Activated naive CD8-positive, alpha-beta T cell treated with anti-CD3 and anti-CD28 coated beads for 36 hours (primary cell): ENCODE measurements at places on chromosomes 12 and 14.

GRCh38 chr12:57826966-57827365 is 8.4 kb upstream of the AVIL start:
- DNase-seq: no peak

DNA sequence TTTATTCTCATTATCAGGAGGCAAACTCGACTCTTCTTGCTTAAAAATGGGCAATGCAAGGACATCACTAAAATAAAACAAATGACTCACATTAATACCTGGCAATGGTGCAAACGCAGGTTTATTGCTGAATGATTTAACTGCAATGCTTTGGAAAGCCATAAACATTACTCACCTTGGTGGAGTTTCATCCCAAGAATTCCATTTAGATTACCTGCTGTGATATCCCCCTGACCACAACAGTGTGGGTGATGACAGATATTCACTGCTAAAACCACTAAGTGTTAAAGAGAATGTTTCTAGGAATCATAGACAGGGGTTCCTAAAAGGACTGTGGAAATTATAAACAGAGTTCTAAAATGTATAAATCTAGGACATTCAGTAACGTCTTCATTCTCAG is 35.3 kb upstream of the CSRNP2 start:
- no peak for DNase-seq

DNA sequence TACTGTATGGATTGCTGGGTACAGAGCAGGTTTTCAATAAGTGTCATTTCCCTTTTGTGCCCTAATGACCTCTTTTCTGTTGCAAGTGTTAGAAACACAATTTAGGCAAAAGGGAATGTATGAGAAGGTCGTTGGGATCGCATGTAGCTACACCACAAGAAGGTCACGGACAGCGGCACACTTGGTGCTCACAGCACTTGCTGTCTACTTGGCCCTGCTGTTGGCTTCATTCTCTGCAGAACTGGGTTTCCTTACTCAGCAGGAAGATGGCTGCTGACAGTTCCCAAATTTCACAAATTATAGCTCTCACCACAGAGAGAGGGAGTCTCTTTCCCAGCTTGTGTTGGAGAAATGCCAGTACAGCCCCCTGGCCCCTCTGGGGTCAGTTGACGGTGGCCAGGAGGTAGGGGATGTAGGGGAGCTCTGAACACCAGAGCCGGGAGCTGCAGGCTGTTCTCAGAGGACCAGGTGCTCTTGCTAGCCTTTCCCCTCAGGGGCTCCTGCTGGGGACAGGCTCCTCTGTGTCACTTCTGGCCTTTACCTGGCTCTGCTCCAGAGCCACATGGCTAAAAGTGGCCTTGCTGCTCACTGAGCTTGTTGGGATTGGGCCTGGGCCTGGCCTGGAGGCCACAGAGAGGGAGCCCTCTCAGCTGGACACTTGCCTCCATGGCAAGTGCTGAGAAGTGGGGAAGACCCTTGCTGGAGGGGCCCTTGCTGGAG is 50.9 kb upstream of the BCL7A start:
- no peak for DNase-seq

DNA sequence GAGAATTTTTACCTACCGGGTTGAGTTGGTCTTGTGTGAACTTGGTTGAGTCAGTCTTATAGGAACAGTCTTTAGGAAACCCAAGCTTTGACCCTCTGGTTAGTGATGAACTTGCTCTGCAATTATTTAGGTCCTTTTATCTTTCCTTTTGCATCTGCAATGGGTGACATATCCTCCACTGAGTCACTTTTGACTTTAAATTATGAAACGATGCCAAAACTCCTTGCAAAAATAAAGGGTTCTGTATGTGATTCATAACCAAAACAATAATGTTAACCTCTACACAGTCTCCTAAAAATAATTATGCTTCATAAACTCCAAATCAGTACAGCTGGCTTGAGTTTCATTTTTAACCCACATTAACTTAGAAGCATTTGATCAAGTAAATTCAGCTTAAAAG is 979.4 kb downstream of the GALC start:
- no peak for DNase-seq

GRCh38 chr14:77125281-77125801 is 16.2 kb downstream of the ZDHHC22 start:
- no peak for DNase-seq

- no peak for DNase-seq
Measured at GRCh38 chr14:46487582-46488350, 163.8 kb downstream of the RPL10L start.

DNA sequence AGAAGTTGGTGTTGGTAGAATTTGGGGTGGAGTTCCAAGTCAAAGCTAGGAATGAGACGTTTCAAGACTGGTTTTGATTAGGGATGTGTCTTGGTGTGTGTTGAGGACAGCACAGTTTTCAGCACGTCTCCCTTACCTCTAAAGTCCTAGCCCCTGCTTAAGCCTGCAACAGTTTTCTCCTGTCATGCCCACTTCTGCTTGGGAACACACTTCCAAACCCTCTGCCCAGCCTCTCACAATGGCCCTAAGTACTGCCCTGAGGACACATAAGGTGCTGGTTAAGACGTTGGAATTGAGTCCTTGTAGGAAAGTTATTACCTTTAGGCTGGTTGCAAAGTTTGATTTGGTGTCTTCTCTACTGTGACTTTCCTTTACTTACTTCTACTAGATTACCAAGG is 710 bp upstream of the BMAL2 start:
- no peak for DNase-seq

GRCh38 chr12:110109037-110109836 is 14.9 kb upstream of the IFT81 start:
- no peak for DNase-seq

- DNase-seq: no peak
Measured at GRCh38 chr12:79451365-79451764, 239.4 kb downstream of the PAWR start.

- no peak for DNase-seq
Measured at GRCh38 chr12:128801879-128802391, 21.8 kb downstream of the SLC15A4 start.

DNA sequence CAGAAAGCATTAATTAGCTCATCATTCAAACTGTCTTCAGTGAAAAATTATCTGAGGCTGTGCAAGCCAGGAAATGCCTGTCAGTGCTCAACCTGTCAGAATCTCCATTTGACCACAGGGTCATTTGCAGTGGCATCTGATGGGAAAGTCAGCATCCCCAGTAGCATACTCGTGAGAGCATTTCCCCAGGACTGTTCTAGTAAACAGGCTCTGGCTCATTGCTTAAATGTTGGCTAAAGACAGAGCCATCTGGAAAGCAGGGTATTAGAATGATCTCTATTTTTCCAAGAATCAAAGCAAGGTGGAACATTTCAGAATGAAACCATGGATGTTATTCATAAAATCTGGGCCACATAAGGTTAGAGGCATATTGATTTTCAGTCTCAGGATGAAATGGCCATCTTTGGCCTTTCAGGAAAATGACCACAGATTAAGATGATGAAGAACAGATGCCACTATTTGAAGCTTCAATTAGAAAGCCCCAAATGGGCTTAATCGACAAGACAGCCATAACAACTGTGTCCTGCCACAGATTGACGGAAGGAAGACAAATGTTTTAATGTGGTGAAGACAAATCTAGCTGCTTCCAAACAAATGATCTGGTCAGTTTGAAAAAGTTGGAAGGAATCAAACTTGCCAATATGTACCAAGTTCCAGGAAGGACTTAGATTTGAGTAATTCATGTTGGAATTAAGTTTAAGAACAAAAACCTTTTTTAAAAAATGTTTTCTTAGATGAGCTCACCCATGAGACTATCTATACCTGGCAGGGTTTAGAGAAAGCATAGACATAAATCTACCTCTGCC is 94.0 kb upstream of the FAR2 start:
- DNase-seq: no peak

DNA sequence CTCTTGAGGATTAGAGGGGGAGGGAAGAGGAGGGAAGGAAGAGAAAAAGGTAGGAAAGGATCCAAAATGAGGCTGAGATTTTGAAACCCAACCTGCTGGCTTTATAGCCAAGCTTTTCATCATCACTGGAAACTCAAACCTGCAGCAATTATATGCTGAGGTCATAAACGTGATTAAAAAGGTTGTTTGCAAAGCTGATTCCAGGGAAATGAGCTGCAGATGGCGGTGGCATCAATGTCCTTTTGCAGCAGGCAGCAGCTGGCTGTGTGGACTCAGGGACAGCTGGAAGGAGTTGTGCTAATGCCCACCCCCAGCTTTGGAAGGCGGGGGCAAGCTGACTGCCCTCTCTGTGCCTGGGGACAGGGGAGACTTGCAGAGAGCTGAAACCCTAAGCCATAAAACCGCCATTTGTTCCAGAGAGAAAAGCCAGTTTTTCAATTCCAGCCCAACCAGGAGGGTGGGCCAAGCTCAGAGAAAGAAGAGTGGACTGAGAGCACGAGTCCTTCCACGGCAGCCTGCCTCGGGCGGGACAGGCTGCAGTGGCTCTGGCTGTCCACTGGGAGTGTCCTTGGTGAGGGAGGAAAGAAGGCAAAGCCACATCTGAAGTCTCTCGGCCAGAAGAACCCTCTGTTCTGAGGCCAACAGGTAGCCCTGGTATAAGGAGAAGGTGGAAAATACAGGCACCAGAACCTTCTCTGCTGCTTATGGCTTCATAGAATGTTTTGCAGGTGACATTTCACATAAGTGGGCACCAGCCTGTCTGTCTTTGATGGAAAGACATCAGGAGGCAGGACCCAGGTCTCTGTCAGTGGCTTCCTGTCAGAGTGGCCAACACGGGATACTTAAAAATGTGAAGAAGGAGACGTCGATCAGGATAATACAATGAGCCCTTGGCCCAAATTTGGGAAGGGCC is 90.7 kb downstream of the SINHCAF start:
- DNase-seq: no peak

DNA sequence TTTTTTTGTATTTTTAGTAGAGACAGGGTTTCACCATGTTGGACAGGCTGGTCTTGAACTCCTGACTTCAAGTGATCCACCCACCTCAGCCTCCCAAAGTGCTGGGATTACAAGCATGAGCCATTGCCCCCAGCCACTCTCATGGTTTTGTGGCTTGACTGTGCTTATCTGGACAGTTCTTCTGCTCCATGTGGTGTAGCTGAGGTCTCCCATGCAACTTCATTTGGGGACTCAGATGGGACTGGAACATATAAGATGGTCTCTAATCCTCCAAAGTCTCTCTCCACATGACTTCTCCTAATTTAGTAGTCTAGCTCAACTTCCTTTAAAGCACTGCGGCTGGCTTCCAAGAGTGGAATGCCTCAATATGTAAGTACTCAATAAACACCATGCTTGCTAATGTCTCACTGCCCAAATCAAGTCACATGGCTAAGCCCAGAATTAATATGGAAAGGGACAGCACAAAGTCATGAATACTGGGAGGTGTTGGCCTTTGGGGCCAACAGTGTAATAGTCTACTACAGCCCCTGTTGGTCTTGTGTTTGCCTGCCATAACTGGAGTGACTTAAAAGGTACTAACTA is 7.4 kb downstream of the INHBC start:
- no peak for DNase-seq

DNA sequence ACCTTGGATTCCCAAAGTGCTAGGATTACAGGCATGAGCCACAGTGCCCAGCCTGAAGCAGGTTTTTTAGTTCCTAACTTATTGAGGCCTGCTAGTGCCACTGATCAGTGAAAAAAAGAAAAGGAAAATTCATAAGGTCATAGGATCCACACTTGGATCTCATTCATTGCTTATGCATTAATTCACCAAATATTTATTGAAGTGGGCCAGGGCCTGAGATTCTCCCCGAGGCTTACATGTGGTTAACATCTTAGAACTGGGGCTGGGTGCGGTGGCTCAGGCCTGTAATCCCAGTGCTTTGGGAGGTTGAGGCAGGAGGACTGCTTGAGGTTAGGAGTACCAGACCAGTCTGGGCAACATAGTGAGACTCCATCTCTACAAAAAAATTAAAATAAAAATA is 29.5 kb upstream of the MAP1LC3B2 start:
- DNase-seq: no peak

- DNase-seq: no peak
Measured at GRCh38 chr12:3253682-3254275, 176.6 kb downstream of the TSPAN9 start.

DNA sequence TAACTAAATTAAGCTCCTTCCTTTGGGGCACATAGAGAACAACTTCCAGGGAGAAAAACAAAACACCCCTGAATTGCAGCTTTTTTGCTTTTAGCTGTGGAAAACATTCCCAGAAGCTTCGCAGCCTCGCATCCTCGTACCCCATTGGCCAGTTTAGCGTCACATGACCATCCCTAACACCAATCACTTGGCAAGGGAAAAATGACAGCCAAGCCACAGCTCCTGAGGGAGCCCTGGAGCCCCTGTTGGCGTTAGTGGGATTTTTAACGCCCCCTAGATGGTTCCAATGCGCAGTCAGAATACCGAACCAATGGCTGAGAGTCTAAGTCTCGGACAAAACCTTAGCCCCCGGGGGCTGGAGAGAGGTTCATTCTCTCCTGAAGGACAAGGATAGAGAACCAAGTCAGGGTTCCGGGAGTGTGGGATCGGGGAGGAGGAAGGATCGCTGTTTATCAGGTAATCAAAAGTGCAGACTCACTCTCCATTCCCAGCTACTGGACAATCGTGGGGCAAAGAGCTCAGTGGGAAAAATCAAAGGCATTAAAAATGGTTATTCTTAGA is 135.6 kb upstream of the HIF1A start:
- no peak for DNase-seq

DNA sequence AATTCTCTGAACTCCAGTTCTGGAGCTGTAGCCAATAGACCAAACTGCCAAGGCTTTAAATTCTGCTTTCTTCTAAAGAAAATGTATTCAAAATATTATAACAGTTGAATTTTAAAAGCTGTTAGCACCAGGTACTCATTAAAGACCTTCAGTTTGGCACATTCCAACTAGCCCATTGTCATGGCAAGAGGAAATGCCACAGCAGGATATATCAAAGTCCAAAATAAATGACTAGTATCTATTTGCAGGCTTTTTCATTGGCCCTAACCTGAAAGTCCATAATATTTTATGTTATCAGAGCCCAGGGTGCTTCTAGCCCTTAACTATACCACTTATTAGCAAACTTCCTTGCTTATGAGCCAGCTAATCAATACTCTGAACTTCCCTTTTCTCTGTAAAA is 3.1 kb upstream of the RIC8B start:
- DNase-seq: no peak

DNA sequence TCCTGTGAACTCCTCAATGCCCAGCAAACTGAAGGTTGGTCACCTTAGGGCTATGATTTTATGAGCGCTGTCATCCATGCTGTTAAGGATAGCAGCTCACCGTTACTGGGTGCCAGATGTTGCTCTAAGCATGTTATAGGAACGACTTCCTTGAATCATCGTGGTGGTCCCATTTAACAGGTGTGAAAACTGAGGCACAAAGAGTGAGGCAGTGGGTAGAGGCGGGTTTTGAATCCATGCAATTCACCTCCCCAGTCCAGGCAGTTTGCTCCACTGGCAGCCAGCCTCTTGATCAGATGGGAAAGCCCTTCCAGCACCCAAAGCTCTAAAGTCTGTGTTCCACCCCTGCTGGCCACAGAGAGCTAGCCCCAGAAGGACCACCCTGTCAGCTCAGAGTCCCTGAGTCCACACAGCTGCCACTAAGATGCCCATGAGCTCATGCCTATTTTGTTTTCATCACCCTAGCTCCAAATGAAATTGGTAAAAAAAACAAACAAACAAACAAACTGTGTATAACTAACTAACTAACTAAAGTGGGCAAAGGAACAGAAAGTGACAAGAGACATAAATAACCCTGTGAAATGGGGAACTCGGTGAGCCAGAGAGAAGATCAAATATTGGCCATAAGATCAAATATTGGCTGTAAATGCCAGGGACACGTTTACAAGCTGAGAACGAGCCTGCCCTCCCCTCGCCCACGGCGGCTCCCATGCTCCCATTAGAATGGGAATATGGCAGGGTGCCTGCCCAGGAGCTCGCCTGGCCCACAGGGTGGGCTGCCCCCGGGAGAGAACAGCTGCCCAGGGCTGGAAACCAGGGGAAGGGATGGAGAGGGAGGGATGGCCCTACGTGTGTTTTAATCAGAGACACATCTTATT is 72.3 kb upstream of the RFLNA start:
- DNase-seq: no peak
